Inflammatory macrophage (primary cell): ENCODE measurements at places on chromosomes 6 and 20.

DNA sequence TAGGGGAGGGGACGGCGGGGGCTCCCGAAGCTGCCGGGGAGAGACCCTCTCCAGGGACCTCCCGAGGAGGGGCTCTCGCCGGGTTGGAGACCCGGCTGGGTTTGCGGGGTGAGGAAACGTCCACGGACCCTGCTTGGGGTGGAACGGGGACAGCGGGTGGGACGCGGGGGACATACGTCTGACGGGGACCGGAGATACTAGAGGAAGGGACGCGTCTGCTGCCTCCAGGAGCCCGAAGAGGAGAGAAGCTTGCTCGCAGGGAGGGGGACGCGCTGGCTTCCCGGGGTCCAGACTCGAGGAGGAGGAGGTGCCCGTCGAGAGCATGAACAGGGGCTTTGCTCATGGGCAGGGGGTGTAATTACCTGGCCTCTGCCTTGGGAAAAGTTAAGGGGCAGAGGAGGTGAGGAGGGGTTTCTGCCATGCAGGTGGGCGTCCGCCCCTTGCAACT lies 593 bp downstream of the DNMT3B start:
- peak; percentile 13 for DNase-seq

DNA sequence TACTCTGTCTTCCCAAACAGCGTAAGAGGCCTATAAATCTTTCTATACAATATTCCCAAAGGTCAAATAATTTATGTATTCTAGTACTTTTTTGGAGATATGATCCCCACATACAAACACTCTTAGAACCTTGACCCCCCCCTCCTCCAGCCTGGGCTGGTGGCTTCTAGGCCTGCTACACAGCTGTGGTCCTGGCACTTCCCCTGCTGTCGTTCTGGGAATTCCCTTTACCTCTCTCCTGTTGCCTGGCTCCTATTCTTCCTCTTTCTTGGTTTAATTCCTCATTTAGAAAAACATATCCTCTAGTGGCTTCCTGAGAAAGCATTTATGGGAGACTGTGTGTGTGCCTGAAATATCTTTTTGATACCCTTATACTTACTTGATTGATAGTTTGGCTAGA lies 4.1 kb upstream of the TXLNB start:
- DNase-seq = peak; percentile 79

GRCh38 chr6:45002390-45003105 lies 325.6 kb upstream of the RUNX2 start:
- no peak for DNase-seq

DNA sequence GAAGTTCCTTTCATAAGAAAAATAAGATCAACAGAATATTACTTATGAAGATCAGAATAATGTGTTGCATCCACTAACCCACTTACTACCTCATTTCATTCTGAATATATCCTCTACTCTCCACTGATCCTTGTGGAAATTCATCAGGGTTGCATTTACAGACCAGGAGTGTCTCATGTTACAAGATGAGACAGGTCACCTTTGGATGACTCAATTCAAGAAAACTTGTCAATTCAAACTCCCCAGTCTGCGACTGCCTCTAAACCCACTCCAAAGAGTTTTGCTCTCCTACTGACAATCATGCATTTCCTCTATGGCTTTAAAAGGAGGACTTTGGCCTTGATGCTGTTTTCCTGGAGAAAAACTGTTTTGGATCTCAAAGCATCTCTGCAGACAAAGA lies 68.4 kb downstream of the ID4 start:
- no peak for DNase-seq

DNA sequence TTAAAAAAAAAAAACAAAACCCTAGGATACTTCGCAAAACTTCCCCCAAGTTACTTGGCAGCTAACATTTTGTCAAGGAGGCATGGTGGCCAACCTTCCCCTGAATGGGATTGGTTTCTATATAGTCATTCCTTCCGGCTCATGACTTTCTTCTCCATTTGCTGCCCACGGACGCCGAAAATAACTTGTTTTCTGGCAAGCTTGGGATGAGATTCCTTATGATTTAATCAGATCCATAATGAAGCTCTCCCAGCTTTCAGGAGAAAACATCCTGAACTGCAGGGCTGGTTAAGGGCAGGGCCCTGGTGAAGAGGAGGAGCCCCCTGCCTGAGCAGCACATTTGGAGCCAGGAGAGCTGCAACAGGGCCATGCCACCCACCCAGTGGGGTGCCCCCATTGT lies 49.9 kb downstream of the PPP1R16B start:
- no peak for DNase-seq

GRCh38 chr6:117555882-117556498 lies 46.3 kb downstream of the GOPC start:
- DNase-seq = peak; percentile 62

GRCh38 chr20:62702013-62702300 lies 6.7 kb upstream of the NTSR1 start:
- DNase-seq = no peak

- DNase-seq = no peak
Observed at GRCh38 chr6:87660226-87660911, 41.7 kb downstream of the AKIRIN2 start.

GRCh38 chr6:84329077-84329476 lies 101.6 kb upstream of the CEP162 start:
- DNase-seq = no peak

- DNase-seq = no peak
Observed at GRCh38 chr6:82953871-82954270, 111.8 kb downstream of the UBE3D start.
